ENCODE measurements at places on chromosomes 5 and 9. TPM values are rescaled to one million over a fixed set of nuclear protein-coding genes. Genes with fewer than 3 reads are reported as not detected.

IL5 gene
- total RNA-seq = not detected

NR6A1 gene
- total RNA-seq = under 0.01 TPM

PCDHGA2 gene
- total RNA-seq = 2.6 TPM

TMEM38B gene
- total RNA-seq = 11.0 TPM

PCDH12 gene
- under 0.01 TPM for total RNA-seq

EPB41L4A gene
- 0.64 TPM for total RNA-seq

HRCT1 gene
- 0.97 TPM for total RNA-seq

RANBP17 gene
- 33.7 TPM for total RNA-seq

INSL6 gene
- 0.64 TPM for total RNA-seq

DNA sequence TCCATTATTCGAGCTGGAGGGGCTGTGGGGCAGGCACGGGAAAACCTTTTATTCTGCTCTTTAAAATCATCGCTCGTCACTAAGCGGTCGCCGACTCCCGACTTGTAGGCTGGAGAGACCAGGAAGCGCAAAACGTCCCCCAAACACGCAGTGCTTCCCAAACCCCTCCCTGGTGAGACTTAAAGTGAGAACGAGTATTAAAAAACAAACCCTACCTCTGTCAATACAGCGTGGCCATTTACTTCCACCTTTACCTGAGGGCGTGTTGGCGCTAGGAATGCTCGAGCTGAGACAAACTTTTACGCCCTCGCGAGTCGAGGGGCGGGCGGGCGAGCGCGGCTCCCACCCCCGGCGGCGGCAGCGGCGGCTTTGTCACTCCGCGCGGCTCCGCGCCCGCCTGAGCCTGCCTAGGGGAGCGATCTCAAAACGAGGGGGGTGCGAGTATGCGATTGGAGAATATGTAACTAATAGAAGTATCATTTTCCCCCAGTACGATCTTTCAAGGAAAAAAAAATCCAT is at the start of gene NR2F1-AS1:
Gene NR2F1-AS1, minus strand, starts transcription at position 293 of the 519 bp plus-strand sequence.
- DNase-seq = peak; percentile 65

DNA sequence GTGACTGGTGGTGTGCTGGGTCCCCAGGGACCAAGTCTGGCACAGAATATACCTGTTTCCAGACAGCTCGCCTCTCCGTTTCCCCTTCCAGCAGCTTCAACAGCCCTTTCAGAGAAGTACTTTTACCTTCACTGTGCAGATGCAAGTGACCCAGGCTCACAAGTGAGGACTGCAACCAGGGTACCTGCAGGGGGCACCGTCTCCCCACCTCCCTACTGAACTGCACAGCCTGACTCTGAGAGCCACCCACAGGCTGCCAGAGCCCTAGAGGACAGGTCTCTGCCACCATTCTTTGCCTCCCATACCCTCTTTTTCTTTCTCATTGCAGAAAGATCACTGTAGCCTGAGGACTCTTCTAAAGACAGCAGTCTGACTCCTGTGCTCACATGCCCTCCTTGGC is 15.4 kb downstream of the IL9 start:
- DNase-seq = no peak

Measured in fibroblast of villous mesenchyme (primary cell).